ENCODE measurements at places on chromosomes 16 and 17. TPM values are rescaled to one million over a fixed set of nuclear protein-coding genes. Genes with fewer than 3 reads are reported as not detected.

- no peak overlapping the region for H3K4me3 ChIP-seq
- H3K27me3 ChIP-seq, result no peaks in the 10 kb centered on the region
- H3K36me3 ChIP-seq, result no peaks in the 10 kb centered on the region
- H3K4me1 ChIP-seq, result no peaks in the 10 kb centered on the region
These were observed 47.6 kb upstream of the TMEM97 start for GRCh38 chr17:28271431-28271830.

KIF18B gene
- 11.8 TPM for total RNA-seq

- no peak for DNase-seq
- H3K27me3 ChIP-seq, result no peaks in the 10 kb centered on the region
- no peak overlapping the region for H3K4me3 ChIP-seq
- peaks cover 13% of the 10 kb centered on the region for H3K4me1 ChIP-seq
- H3K36me3 ChIP-seq, result peaks cover 41% of the 10 kb centered on the region
- no peak overlapping the region for H3K27ac ChIP-seq
These were observed 23.2 kb downstream of the COIL start for GRCh38 chr17:56937687-56938086.

HOXB6 gene
- 0.48 TPM for total RNA-seq

GRCh38 chr17:82845163-82845807 is 5.5 kb upstream of the ZNF750 start:
- no peaks in the 10 kb centered on the region for H3K27me3 ChIP-seq
- H3K36me3 ChIP-seq, result no peaks in the 10 kb centered on the region
- no peak overlapping the region for H3K4me3 ChIP-seq
- no peak for DNase-seq
- H3K27ac ChIP-seq, result no peak overlapping the region

- no peaks in the 10 kb centered on the region for H3K36me3 ChIP-seq
- no peak overlapping the region for H3K4me3 ChIP-seq
- no peaks in the 10 kb centered on the region for H3K27me3 ChIP-seq
- H3K27ac ChIP-seq, result no peak overlapping the region
These were observed 12.8 kb upstream of the KSR1 start for GRCh38 chr17:27443491-27443890.

DNA sequence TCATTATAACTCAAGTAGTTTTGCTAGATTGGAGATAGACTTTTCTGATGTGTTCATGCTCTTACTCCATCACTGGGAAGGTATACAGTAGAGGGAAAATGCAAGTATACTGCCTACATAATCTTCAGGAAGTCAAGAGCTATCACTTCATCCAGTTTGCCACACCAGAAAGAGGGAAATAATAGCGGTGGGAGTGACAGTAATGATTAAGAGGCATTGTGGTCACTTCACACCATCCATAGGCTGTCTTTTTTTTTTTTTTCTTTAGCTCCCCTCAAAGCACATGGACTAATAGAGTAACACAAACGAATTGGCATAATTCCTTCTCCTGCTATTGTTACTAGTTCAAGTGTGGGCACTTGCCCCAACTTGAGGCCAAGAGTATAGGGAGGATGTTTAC is 28.4 kb upstream of the HLF start:
- no peaks in the 10 kb centered on the region for H3K27me3 ChIP-seq
- no peak overlapping the region for H3K4me3 ChIP-seq
- H3K27ac ChIP-seq, result no peak overlapping the region
- no peak for DNase-seq
- H3K4me1 ChIP-seq, result peaks cover 11% of the 10 kb centered on the region

GRCh38 chr17:28811651-28812090 is 30.9 kb downstream of the FAM222B start:
- peak overlapping the region; percentile 77 for H3K4me3 ChIP-seq
- peak overlapping the region; percentile 83 for H3K27ac ChIP-seq
- DNase-seq, result peak; percentile 50
- peaks cover 54% of the 10 kb centered on the region for H3K4me1 ChIP-seq
- H3K36me3 ChIP-seq, result 0 out of 2 replicates have a peak, but pooled peaks cover under 1% of the 10 kb centered on the region

DNA sequence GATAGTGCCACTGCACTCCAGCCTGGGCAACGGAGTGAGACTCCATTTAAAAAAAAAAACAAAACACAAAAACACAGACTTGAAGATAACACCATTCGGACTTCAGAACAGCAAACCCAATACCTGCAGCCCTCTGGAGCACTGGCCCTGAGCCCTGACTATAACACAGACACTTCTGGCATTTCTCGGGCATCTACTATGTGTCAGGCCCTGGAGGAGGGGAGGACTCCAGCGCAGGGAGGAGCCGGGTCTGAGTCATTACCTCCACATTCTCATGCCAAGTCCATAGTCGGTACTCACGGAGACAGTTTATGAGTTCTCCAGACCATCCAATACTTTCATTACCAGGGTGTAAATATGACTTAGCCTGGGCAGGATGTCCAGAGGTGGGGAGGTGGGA is 48.8 kb downstream of the PITPNM3 start:
- no peaks in the 10 kb centered on the region for H3K27me3 ChIP-seq
- H3K27ac ChIP-seq, result no peak overlapping the region
- H3K4me3 ChIP-seq, result no peak overlapping the region
- H3K4me1 ChIP-seq, result no peaks in the 10 kb centered on the region
- DNase-seq, result no peak
- no peaks in the 10 kb centered on the region for H3K36me3 ChIP-seq

DNA sequence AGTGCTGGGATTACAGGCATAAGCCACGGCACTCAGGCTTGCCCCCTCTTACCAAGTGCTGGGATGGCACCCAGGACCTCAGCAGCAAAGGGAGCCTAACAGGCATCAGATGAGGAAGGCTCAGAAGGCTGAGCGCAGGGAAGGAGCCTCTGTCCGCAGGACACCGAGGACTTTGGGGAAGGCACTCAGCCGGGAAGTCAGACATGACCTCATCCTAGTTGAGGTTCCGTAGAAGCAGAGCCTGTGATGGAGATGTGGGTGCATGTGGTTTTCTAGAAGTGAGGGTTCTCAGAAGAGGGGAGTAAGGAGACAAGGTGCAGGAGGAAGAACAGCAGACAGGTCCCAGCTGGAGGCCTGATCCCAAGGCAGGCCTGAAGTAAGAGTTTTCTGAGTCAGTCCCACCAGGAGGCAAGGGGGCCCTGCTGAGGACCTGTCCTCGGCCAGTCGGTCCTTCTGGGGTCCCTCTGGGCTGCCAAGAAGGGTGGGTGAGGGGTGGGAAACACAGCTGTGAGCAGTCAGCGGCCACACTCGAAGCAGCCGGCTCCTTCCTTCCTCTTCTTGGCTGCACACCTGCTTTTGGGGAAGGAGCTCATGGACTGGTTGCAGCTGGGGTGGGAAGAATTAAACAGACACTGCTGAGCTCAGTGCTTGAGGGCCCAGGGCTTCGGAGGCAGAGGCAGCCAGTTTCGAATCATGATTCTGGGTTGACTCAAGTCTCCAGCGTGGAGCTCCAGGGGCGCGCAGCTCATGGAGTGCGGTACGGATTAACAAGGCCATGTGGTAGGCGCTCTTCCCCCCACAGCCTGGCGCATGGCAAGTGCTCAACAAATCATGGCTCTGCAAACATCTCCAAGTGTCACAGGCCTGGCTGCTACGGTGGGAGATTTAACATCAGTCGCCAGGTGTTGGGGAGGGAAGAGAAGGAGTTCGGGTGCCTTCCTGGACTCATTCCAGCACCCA is 38.9 kb upstream of the SNN start:
- no peak overlapping the region for H3K4me3 ChIP-seq
- no peaks in the 10 kb centered on the region for H3K36me3 ChIP-seq
- no peaks in the 10 kb centered on the region for H3K27me3 ChIP-seq
- no peak for DNase-seq

DNA sequence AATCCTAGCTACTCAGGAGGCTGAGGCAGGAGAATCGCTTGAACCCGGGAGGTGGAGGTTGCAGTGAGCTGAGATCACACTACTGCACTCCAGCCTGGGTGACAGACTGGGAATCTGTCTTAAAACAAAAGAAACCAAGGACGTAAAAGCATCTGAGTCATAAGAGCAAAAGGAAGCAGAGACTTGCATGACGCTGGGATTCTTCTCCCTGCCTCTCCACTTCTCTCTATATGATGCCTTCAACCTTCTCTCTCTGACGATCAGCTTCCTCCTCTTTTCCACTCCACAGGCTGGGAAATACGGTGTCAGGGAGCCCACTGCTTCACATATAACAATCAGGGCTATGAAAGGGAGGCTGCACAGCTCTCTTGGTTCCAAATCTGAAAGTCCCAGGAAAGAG is 43.2 kb upstream of the CCL1 start:
- DNase-seq, result no peak
- no peak overlapping the region for H3K27ac ChIP-seq
- no peak overlapping the region for H3K4me3 ChIP-seq
- H3K36me3 ChIP-seq, result no peaks in the 10 kb centered on the region
- no peaks in the 10 kb centered on the region for H3K27me3 ChIP-seq

DNA sequence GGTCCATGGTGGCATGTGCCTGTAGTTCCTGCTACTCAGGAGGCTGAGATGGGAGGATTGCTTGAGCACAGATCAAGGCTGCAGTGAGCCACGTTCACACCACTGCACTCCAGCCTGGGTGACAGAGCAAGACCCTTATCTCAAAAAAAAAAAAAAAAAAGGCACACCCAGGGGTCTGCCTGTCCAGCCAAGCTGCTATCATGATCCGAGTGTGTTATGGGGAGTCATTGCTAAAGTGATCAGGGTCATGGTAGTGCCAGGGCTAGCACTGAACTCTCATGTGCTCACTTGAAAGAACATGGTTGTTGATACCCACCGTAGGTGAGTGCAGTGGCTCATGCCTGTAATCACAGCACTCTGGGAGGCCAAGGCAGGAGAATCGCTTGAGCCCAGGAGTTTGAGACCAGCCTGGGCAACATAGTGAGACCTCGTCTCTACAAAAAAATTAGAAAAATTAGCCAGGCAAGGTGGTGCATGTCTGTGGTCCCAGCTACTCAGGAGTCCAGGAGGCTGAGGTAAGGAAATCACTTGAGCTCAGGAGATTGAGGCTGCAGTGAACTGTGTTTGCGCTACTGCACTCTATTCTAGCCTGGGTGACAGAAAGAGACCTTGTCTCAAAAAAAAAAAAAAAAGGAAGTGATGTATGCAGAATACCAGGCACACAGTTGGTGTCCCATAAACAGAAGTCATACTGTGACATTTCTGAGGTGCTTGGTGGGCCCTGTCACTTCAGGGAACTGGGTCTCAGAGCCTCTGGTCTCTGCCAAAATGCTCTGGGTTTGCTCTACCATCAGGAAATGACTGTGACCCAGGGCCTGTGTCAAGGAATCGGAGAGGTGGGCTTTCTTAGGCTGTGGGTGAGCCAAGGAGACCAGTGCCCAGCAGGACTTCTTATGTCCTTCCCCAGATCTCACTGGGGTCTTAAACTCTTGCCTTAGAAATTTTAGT is 2.2 kb downstream of the PRM1 start:
- H3K27me3 ChIP-seq, result no peaks in the 10 kb centered on the region
- H3K4me1 ChIP-seq, result no peaks in the 10 kb centered on the region
- H3K36me3 ChIP-seq, result no peaks in the 10 kb centered on the region
- H3K4me3 ChIP-seq, result no peak overlapping the region
- no peak for DNase-seq
- H3K27ac ChIP-seq, result no peak overlapping the region
